MG63 (cell line): ENCODE measurements at places on chromosomes 1 and 21. TPM values are rescaled to one million over a fixed set of nuclear protein-coding genes. Genes with fewer than 3 reads are reported as not detected.

NFASC gene
- 16.8 and 21.7 TPM in 2 replicates for total RNA-seq

DNA sequence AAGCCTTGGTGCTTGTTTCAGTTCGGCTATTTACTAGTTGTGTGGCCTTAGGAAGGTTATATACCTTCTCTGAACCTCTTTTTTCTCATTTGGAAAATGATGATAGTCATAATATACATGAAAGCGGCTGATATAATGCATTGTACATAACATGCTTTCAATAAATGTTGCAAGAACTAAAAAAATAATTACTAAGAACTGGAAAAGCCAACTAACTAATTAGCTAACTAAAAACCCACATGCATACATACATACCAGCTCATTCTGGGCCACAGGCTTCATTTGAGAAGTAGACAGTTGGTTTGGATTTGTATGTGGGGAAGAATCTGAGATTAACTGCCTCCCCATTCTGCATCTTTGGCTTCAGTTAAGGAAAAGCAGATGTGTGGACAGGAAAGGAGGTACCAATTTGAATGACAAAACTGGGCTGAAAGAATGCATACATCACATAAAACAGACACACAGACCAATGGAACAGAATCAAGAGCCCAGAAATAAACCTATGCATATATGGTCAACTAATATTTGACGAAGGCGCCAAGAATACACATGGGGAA is 217.9 kb downstream of the TM2D1 start:
- DNase-seq, result no peak

DNA sequence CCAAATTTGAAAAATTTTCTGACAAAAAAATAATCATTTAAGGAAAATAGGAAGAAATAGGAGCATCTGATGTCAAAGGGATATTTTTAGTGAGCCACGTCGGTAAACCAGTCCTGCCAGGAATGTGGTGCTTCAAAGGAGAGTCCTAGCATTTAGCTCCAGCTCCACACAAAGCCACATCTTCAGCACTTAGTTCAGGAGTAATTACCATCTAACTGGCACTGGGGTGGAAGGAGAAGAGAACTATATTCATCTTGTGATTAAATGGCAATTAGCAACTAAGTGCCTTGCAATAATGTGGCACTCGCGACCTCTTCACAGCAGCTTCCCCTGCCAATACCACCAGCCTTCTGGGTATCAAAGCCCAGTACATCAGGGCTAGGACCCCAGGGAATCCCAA is 409.1 kb downstream of the SETD4 start:
- DNase-seq, result no peak

GRCh38 chr1:117828201-117828600 is 101.2 kb downstream of the GDAP2 start:
- DNase-seq, result peak; percentile 99
